GM23338 (cell line): ENCODE measurements at places on chromosomes 1 and 21. TPM values are rescaled to one million over a fixed set of nuclear protein-coding genes. Genes with fewer than 3 reads are reported as not detected.
A peak's percentile ranks its signal among the peaks of the same experiment; 100 is the strongest.

Gene PLA2G4A
- total RNA-seq = 1.7 and 3.8 TPM in 2 replicates

DNA sequence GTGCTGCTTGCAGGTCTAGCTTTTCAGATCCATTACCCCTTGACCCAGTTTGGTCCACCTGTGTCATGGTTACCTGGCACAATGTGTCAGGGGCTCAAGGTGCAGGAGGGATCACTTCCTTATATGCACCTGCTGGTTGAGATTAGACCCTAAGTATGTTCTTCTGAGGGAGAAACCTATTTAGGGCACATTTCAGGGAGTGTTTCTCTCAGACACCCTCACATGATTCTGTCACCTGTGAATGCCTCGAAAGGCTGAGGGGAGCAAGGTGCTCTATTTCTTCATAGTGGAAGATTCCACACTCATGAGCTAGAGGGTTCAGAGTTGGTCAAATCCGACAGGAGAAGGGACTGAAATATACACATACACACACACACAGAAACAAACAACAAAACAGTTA, 15.5 kb downstream of the HSD3B2 start:
- no peak for DNase-seq

GRCh38 chr1:200744143-200744542, 5.5 kb downstream of the CAMSAP2 start:
- DNase-seq = no peak

DNA sequence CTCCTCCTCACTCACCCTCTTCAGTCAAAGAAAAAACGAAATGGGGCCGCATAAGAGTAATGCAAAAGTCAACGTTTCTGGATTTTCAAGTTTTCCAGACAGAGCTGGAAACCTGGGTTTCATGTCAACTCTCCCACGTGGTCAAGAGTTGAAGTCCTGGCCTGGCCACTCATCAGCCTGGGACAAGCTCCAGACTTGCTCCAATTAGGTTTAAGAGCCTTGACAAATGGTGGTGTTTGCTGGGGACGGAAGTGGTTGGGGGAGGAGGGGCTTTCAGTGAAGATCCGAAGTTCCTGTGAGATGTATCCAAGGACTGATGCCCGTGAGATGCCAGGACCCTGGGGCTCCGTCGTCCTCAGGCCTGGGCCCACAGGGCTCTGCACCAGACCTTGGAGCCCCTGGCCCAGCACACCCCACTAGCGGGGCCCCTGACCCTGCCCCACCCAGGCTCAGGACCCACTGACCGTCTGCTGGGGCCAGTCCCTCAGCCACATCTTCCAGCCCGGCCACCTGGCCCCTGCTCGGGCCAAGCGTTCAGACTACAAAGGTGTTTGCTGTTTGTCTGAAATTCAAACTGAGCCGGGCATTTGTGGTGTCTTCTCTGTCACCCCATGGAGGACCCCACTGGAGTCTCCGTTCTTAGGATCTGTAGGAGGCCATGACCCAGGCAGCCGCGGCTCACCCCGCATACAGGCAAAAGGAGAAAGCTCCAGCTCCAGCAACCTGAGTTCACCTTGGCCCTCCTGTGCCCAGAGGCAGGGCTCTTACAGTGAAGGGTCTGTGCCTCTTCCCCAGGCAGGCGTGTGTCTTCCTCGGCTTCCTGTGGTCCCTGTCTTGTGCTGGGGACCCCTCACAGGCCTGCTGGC, 53.3 kb downstream of the SIK1 start:
- DNase-seq = no peak

- DNase-seq = peak; percentile 40
These were observed 55.8 kb downstream of the SLC45A1 start for GRCh38 chr1:8373581-8374241.
